ENCODE measurements at places on chromosomes 7 and 10.
A peak's percentile ranks its signal among the peaks of the same experiment; 100 is the strongest.

DNA sequence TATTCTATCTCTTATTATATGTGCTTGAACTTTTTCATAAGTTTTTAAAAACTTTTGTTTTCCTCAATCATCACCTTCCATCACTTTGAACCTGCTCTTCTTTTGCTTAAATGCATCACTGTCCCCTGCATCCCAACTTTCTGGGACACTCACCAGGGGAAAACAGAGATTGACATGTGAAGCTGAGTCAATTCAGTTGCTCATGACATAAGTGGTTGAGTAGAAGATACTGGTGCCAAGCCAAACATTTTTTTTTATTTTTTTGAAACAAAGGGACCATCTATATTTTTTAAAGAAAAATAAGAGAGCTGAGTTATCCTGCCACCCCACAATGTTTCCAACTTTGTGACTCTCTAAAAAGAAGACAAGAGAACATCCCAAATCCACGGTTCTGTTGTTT lies 61.8 kb upstream of the AHR start:
- no peak for DNase-seq

DNA sequence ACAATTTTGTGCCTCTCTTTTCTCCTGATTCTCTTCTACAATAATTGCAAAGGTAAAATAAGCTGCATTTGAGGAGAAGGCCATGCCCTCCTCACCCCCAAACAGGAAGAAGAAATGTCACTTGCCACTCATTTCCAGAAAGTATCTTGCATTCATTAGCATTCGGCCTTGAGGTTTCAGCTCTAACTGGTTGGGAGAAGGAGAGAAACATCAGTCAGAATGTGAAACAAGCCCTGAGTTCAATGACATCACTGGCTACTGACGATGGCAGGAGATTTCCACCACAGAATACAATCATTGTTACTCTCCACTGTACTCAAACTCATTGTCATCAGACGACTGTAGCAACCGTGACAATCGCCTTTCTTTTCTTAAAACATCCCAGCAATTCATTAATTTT lies 72.8 kb downstream of the PRKCQ start:
- no peak for DNase-seq

- DNase-seq, result no peak
These were observed 59.3 kb upstream of the PLXDC2 start for GRCh38 chr10:19756919-19757318.

GRCh38 chr7:103379270-103379975 lies 32.0 kb downstream of the PSMC2 start:
- DNase-seq, result no peak

DNA sequence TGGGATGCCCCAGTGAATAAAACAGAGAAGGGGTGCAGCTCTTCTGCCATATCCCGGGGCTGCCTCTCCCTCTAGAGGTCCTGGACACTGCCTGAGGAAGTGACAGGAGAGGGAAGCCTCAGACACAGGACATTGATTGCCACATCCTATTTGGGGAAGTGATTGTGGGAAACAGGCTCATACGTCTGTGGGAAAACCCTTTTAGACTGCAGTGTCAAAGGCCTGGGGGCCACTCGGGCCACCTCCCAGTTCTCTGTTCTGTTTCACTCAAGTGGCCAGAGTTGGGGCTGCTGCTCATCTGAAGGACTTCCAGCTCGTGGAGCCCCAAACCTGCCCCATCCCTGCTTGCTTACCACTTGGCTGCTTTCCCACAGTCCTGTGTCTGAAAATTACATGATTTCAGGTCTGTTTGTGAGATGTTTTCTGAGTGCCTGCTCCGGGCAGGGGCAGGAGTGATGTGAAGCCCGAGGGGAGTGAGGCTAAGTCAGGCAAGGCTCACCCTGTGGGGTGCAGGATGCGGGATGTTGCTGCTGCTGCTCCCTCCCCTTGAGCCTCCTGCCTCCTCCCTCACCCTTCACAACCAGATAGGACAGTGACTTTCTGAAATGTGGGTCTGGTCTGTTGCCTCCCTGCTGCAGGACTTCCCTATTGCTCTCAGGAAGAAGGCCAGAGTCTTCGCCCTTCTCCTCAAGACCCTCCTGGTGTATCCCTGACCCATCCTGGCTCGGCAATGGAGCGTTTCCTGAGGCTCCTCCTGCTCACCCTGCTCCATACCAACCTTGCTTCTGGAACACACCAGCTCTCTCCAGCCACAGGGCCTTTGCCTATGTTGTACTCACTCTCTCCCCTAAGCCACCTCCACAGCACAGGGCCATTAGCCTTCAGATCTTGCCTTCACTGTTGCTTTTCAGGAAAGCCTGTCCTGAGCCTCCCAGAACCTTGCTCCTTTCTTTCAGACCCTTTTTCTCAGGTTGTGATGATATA lies 58.4 kb downstream of the NEURL1 start:
- no peak for DNase-seq

DNA sequence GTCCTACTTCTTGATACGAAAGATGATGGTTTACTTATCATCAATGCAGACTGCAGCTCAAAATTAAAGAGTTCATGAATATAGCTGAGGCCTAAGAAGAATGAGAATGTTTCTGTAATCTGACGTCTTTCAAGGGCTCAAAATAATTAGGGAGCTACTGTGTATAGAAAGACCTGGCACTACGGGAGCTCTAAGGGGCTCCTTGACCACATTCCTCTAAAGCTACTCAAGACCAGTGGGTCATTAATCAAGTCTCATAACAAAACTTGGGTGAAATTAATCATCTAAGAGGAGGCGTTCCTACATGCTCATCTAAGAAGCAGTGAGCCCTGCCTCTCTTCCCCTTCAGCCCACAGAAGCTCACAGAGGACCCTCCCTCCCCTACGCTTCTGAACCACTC lies 863.8 kb upstream of the AUTS2 start:
- DNase-seq, result no peak

DNA sequence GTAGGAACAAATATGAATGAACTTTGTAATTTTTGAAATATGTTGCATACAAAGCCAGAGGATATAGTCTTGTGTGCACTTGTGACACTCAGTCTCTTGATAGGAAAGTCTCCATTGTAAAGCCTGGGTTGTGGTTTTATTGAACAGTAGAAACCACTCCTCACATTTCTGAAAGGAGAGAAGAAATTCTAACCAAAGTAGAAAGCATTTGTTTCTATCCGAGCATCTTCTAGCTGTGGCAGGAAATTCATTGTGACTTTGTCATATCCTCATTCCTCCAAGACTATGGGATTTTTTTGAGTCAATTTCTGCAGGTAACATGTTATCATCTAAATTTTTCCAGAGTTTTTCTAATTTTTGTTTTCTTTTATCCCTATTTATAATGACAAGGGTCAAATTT lies 55.5 kb upstream of the NCF1 start:
- DNase-seq, result no peak

- DNase-seq, result no peak
These were observed 3.1 kb upstream of the ELFN1 start for GRCh38 chr7:1666823-1667565.

GRCh38 chr7:30932562-30932961 lies 20.9 kb downstream of the AQP1 start:
- DNase-seq, result no peak

DNA sequence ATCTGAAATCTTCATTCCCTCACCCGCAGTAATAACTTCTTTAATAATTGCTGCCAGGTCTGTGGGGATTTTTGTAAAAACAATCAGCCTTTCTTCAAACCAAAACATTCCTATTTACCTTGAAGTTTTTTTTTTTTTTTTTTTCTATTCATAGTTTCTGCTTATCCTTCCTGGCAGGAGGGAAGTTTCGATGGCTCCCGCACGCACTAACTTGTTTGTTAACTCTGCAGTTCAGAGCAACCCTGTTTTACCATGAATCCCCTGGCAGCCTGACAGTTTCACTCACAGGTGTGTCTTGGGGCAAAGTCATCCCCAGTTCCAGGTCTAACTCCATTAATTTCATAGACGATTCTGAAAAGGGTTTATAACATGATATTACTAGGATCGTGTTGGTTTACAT lies 149.3 kb downstream of the KLF6 start:
- DNase-seq, result no peak

DNA sequence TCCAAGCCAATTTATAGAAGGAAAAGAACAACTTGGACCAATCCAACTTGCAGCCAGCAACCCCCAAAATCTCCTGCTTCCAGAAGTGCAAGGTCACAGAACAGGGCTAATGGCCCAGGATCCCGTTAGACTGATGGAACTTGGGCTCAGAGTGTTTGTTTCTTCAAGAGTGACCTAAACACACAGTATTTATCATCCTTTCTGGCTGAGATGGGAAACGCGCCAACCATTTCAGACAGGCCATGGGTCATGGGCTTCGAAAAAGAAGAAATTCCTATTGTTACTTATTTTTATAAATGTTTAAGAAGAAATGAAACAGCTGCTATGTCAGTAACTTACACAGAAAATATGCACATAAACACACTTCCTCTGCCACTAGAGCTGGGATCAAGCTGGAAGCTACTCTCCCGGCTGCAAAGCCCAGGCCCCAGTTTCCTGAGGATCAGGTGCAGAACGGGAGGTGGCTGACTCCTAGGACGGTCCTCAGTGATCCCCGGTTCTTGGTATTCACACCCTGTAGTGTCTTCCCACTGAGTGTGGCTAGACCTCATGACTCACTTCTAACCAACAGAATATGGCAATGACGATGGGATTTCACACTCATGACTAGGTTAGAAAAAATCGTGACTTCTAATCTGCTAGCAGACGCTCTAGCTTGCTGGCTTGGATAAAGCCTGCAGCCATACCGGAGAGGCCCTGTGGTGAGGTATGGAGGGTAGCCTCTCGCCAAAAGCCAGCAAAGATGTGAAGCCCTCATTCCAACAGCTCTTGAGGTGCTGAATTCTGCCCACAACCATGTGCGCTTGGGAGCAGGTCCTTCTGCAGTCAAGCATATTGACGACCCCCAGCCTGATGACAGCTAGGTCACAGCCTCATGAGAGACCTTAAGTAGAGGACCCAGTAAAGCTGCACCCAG lies 60.2 kb downstream of the CHST15 start:
- DNase-seq, result no peak

GRCh38 chr7:127446842-127447241 lies 54.3 kb upstream of the ZNF800 start:
- no peak for DNase-seq

GRCh38 chr10:133241501-133242205 lies 4.0 kb downstream of the VENTX start:
- no peak for DNase-seq

- DNase-seq, result no peak
These were observed 1.1 kb downstream of the TTYH3 start for GRCh38 chr7:2632733-2633537.

- no peak for DNase-seq
These were observed 181.3 kb upstream of the FZD1 start for GRCh38 chr7:91082852-91083495.

DNA sequence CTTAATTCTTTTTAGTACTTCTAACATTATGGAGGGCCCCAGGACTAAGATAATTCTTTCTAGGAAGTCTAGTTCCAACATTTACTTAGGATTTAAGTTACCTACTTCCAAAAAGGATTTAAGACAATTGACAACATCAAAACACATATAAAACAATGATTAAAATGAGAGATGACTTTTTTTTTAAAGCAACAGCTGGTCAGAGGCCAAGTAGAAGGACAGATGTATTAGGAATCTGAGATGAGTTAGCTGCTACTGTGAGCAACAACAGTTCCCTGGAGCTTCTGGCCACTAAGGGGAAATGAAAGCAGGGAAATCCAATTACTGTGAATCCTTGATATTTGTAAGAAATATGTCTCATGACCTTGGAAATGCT lies 222.3 kb downstream of the PHTF2 start:
- no peak for DNase-seq

GRCh38 chr7:150373049-150373801 lies 4.6 kb downstream of the REPIN1 start:
- no peak for DNase-seq

GRCh38 chr10:122499491-122499941 lies 38.2 kb downstream of the HTRA1 start:
- DNase-seq, result no peak

DNA sequence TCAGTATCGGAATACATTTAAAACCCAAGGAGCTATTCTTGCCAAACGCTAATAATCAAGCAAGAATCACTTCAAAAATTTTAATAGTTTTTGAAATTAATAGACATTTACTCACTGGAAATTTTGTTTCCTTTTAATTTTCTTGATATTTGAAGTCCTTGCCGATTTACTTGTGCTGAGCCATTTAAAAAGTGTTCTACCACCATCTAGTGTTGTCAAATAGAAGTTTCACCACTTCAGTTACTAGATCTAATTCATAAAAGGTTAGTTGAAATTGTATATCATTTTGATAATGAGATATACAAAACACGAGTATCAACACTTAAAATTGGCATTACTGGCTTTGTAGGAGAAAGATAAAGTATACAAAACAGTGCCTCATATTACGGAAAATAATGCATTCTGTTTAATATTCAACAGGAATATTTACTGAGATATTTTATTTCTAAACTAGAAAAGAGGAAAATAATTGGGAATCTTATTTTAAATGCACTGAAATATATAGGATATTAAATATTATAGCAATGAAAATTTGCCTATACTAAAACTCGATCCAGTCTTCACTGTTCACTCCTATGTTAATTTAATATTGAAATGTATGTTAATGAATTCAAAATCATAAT lies 664.8 kb upstream of the SEMA3D start:
- no peak for DNase-seq

- no peak for DNase-seq
These were observed 46.4 kb upstream of the KMT2E start for GRCh38 chr7:104967595-104967994.

DNA sequence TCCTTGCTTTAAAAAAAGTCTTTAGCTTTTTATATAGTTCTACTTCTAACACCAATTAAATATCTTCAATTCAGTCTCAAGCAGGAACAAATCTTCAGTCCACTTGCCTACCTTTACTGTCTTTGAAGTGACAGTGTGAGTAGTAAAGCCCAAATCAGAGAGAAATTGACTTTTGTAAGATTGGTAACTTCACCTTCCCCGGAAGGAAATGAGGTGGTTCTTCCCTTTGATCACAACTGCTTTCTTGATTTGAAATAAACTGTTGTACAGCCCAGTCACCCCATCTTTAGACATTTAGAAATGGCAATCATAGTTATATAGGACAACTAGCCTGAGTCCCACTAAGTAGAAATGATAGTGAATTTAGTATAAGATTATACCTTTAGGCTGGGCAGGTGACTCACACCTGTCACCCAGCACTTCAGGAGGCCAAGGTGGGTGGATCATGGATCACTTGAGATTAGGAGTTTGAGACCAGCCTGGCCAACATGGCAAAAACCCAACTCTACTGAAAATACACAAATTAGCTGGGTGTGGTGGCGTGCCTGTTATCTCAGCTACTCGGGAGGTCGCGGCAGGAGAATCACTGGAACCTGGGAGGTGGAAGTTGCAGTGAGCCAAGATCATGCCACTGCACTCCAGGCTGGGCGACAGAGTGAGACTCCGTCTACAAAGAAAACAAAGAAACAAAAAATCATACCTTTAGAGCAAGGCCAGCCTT lies 4.7 kb downstream of the FAS start:
- DNase-seq, result no peak

GRCh38 chr7:31735991-31736982 lies 49.3 kb downstream of the PPP1R17 start:
- DNase-seq, result peak; percentile 24

DNA sequence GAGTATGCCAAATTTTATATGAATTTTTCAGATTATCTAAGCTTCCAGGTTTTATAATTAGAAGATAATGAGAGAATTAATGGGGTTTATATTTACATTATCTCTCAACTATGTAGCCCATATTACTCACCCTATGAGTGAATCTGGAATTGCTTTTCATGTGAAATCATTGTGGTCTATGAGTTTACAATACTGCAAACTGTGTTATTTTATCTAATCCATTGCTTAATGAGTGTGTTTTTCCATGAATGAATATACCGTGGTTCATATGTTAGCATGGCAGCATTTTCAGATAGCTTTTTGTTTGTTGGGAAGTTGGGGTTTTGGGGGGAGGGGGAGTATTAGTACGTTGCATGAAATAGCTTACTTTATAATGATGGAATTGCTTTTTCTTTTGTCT lies 44.5 kb downstream of the FGFBP3 start:
- DNase-seq, result no peak
